ENCODE measurements at places on chromosomes 6 and 20.

- no peak for DNase-seq
These were observed 405.7 kb downstream of the KIF16B start for GRCh38 chr20:16167423-16168130.

GRCh38 chr6:33197431-33198048 is 2.9 kb downstream of the RXRB start:
- no peak for DNase-seq

DNA sequence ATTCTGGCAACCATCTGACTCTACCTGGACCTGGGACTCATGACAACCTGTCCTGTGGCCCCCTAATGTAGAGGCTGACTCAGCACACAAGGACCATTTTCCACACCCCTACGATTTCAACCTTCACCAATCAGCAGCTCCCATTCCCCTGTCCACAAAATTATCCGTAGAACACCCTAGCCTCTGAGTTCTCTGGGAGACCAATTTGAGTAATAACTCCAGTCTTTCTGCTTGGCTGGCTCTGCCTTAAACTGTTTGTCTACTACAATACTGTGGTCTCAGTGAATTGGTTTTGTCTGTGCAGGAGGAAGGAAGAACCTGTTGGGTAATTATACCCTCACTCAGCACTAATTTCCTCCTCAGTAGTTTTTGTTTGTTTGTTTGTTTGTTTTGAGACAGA is 99.3 kb upstream of the MRPS10 start:
- no peak for DNase-seq

- DNase-seq, result no peak
These were observed 36.2 kb downstream of the SUN5 start for GRCh38 chr20:32967961-32968457.

DNA sequence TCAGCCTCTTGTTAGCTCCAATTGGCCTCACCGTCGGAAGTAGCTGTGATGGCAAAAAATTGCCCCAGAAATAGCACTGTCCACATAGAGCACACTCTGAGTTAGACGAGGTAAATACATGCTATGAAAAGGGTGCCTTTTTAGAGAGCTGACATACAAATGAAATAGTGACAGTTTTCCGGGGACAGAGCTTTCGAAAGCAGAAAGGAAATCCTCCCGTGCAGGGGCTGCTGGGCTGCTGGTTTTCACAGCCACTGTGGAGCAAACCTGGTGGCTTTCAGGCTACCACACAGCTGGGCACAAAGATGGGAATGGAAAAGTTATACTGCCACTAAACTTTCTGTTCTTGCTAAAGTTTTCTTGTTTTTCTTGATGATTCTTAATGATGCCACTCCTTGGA is 8.3 kb downstream of the SLPI start:
- DNase-seq, result no peak

- DNase-seq, result no peak
These were observed at the start of gene MPIG6B for GRCh38 chr6:31723245-31723979. Gene MPIG6B (plus strand): TSS chr6:31723373. CDS start chr6:31723384, 11 bp downstream.

DNA sequence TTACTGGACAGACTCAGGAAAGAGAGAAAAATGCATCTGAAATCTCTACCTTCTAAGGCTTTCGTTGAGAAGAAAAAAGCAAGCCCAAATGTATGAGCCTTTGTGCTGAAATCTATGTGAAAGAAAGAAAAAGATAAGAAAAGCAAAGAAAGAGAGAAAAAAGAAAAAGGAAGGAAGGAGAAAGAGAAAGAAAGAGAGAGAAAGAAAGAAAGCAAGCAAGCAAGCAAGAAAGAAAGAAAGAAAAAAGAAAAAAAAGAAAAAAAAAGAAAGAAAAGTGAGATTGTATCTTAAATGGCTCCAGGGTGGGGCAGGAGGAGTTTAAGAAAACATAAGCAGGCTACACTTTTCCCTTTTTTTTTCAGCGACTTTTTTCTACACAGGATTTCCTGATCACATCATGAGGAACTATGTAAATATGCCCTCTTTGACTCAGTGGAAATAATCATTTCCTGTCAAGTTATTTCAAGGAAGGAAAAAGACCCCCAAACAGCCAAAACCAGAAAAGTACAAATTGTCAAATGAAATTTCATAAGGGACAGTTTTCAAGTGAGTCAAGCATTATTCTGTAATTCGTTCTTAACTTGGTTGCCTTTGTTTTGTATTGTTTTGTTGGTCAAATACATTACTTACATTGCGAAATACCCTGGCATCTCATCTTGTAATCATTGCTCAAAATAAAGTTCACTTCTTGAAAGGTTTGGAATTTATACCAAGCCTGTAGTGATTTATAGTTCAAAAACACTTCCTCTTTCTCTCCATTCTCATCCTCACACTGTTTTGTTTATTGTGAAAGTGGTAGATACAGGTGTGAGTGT is 79.5 kb upstream of the RNF217 start:
- no peak for DNase-seq

Measured in activated CD4-positive, CD25-positive, alpha-beta regulatory T cell treated with anti-CD3 and anti-CD28 coated beads, Interleukin-2, amount 50 U/mL, for 16 hours (primary cell).